GM04503 (cell line): ENCODE measurements at places on chromosomes 4 and X.
A peak's percentile ranks its signal among the peaks of the same experiment; 100 is the strongest.

DNA sequence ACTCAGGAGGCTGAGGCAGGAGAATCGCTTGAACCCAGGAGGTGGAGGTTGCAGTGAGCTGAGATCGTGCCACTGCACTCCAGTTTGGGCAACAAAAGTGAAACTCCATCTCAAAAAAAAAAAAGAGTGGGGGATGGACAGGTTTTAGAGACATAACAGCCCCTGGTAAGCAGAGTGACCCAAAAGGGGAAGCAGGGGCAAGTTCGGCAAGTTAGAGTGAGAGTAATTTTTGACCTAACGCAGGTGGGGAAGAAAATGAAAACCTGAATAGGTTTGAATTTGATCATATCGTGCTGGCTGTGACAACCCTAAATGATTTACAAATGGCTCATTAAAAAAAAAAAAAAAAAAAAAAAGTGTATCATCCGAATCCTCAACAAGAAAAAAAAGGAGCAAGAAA is 25.7 kb upstream of the TMEM131L start:
- DNase-seq: no peak

GRCh38 chrX:34341258-34341657 is 209.1 kb upstream of the FAM47A start:
- no peak for DNase-seq

- no peak for DNase-seq
These were observed 1297.7 kb downstream of the C4orf33 start for GRCh38 chr4:130393642-130394041.

- peak; percentile 93 for DNase-seq
These were observed 127.6 kb upstream of the SH3RF1 start for GRCh38 chr4:169398316-169398715.

GRCh38 chr4:15378062-15378461 is 49.8 kb upstream of the C1QTNF7 start:
- no peak for DNase-seq

DNA sequence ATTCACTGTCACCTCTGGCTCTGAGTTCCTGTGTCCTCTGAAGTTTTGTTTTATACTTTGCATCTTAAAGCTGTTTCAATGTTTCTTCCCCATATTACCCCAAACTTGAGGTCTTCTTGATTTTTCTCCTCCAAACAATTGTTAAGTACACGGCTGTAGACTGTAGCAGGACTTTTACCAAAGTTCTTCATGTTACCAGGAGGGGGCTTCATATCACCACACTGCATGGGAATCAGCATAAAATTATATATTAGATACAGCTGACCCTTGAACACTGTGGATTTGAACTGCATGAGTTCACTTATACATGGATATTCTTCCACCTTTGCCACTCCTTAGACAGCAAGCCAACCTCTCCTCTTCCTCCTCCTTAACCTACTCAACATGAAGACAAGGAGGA is 56.6 kb downstream of the SPATA18 start:
- no peak for DNase-seq

DNA sequence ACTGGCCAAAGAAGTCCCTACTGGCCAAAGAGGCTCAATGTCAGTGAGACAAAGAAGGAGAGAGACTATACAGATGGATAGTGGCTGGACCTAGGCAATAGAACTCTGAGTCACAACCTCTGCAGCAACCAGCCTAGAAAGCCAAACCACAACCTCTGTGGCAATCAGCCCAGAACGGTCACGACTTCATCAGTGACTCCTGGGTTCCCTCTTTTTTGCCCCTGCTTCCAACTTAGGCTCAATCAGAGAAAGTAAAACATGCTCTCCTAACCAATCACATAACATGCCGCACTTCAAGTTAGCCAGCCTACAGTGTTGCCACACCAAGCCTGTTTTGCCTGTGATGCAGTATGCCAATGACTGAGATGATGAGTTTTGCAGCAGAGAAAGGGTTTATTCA is 203.4 kb downstream of the ANAPC10 start:
- peak; percentile 12 for DNase-seq

DNA sequence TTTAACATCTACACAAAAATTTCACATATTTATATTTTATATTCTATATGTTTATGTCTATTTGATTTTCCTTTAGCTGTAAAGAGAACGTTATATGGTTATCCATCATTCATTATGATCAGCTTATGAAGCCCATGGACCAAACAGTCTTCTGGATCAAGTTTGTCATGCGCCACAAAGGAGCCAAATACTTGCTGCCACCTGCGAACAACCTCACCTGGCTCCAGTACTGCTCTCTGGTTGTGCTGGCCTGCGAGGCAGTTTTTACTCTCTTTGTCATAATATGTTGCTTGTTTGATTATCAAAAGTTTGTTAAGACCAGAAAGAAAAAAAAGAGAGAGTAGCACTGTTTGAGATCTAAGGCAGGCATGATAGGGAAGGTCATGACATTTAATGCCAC is 38.2 kb downstream of the UGT2B7 start:
- DNase-seq: no peak

- no peak for DNase-seq
These were observed 17.7 kb downstream of the PPP4R3C start for GRCh38 chrX:27445438-27445837.

DNA sequence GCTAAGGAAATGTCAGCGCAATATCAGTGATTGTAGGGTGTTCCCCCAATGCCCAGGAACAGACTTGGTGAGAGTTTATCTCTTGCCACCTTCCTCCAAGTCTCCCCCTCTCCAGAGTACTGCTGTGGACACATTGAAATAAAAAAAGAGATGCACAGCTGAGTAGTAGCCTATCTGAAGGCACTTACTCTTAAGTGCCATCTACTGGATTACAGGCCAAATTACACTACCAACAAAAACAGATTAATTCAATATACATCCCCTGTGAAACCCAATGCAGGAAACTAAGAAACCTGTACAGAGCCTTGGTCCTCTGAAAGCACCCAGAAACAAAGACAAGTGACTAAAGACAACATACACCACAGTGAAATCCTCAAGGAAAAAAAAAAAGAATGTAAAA is 460.3 kb downstream of the ZIC3 start:
- DNase-seq: no peak

GRCh38 chr4:26093551-26093950 is 179.5 kb downstream of the SMIM20 start:
- no peak for DNase-seq

DNA sequence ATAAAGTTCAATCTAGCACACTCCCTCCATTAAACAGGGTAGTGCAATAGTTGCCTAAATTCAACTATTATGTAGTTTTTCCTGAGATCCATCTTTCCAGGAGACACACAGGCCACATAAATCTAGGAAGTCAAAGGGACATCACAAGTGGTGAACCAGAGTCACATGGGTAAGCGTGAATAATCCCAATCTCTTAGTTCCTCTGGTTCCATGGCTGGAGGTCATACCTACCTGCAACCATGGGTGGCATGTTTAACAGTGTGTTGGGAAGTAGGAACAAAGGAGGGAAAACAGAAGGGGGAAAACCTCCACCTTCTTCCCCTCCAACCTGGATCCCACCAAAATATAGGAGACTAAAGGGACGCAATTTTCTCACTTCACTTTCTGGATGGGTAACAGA is 2651.6 kb downstream of the ARAP2 start:
- no peak for DNase-seq

DNA sequence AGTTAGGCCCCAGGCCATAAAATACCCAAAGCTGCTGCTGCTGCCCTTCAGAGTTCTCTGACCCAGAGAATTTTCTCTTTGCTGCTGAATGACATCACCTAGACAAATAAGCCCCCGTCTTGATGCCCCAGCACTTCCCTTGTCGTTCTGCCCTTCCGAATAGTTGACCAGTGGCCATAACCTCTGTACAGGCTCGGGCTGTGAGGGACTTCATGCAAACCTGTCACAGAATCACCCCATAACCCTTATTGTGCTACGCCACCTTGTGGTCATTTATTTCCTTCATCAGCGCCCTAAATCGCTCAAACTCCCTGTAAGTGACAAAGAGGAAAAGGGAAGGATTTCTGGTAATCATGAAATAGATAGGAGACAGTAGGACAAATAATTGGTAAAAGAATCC is 18.8 kb downstream of the SPACA5 start:
- no peak for DNase-seq

- DNase-seq: no peak
These were observed 180.9 kb upstream of the GRID2 start for GRCh38 chr4:92122911-92123310.

DNA sequence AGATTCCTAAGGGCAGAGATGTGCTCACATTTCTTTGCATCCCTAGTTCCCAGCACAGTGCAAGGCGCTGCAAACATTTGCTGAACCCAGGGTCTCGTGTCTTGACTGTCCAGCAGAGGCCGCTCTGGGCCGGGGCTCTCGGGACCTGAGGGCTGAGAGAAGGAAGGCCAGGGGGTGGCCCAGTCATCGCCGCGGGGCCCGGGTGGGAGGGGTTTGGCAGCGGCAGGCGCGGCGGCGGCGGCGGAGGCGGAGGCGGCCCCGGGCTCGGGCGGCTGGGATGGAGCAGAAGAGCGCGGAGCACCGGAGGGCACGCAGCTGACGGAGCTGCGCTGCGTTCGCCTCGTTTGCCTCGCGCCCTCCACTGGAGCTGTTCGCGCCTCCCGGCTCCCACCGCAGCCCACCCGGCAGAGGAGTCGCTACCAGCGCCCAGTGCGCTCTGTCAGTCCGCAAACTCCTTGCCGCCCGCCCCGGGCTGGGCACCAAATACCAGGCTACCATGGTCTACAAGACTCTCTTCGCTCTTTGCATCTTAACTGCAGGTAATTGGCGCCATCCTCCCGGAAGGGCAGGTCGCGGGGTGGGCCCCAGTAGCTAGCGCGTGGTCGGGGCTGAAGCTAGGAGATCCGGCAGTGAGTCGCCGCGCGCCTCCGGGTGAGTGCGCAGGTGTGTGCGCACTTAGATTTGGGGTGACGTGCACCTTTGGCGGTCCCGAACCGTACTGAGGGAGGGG is at the start of gene PARM1:
PARM1 (plus strand) TSS at position 285 of the 730 bp plus-strand sequence; CDS start at position 497, 212 bp downstream.
- no peak for DNase-seq

GRCh38 chr4:17517664-17518063 is 2.7 kb downstream of the CLRN2 start:
- DNase-seq: no peak

DNA sequence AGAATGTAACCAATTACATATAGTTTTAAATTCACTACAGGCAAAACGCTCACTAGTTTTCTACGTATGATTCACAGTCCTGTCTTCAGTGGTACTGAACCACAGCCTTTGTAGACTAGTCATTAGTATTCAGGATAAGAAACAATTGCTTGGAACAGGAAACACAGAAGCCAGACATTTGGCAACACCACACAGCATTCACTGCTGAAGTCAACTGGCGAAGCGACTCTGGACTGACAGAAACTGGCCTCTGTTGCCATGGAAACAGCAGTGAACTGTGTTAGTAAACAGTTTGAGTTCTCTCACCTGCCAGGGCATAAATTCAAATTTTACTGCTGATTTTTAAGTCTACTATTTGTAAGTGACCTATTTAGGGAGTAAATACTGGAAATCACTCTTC is 57.6 kb downstream of the MAPK10 start:
- DNase-seq: no peak

DNA sequence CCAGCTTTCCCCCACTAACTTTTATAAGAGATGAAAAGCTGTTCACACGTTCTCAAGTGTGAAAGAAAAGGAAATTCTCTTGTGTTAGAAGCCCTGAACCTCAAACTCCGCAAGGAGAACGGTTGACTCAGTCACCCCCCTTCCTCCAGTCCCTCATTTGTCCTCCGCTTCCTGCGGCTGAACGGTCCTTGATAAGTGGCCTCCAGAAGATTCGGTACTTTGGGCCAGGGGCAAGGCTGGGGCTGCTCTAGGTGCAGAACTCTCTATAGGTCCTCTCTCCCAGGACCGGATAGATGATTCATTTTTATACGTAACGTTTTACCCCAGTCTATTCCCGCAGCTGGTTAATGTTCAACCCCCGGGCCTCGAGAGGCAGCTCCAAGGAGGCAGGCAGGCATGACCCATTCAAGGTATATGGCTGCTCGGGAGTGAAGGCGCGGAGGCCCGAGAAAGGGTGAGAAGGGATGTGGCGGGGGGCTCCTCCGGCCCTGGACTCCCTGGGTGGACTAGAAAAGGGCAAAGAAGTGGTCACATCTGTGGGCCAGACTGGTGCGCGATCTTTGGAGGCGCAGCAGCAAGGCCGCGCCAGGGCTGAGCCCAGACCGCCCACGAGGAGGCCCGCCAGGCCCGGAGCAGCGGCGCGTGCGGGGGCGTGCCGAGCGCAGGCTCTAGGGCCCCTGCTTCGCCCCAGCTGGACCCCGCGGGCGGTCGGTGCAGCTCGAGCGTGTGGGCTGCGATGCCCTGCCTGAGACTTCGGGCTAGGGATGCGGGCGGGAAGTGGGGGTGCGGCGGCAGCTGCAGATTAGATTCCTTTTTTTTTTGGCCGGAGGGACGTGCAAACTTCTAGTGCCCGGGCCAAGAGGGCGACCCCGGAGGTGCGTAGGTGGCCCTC is 11.7 kb downstream of the PITX2 start:
- no peak for DNase-seq

GRCh38 chr4:136329042-136329662 is 1203.1 kb downstream of the PCDH18 start:
- DNase-seq: no peak

DNA sequence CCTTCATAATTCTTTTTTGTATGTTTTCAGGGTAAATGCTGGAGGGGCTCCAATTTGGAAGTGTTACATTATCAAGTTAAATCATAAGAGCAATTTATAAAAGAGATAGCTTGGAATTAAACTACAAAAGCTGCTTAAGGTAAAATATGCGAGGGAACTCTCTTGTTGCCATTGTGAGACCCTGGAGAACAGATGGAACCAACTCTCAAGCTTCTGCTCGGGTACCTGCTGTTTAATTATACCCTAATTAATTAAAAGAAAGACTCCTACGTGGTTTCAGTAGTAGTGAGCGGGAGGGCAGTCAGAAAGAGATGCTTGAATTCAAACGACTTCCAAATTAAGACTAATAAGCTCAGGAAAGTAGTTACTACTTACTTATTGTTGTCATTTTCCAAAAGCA is 313.1 kb upstream of the TACR3 start:
- no peak for DNase-seq

- no peak for DNase-seq
These were observed 328.5 kb upstream of the AGA start for GRCh38 chr4:177770776-177771175.

- no peak for DNase-seq
These were observed 7.3 kb downstream of the PLP1 start for GRCh38 chrX:103783971-103784370.

GRCh38 chr4:1427010-1427409 is 20.8 kb upstream of the NKX1-1 start:
- no peak for DNase-seq

DNA sequence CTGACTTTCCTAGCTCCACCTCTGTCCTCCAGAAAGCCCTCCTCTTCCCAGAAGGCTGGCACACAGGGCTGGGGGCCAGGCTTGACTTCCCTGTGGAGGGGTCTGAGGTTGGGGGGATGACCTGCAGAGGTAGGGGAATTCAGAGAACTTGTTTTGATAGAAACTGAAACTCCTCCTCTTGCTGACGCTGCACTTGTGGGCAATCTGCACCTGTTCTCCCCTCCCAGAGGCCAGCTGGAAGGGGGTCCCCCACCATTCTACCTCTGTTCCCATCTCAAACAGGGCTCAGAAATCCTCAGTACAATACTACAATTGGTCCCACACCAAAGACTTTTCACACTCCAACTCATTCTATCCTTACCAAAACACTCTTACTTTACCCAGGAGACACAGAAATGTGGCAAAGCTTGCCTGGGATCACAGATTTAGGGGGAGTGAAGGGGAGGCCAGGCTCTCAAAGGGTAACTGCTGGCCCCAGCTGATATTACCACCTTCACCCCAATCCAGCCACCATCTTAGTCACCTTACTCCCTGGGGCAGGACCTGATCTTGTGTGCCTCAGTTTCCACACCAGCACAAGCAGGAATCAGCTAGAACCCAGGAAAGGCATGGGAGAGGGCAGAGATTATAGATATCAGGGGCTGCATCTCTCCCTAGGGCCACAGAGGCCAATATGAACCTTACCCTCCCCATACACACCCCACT is 18.5 kb downstream of the OTUD5 start:
- DNase-seq: no peak

GRCh38 chrX:10107483-10107882 is 49.3 kb upstream of the CLCN4 start:
- no peak for DNase-seq
